ENCODE measurements at places on chromosomes 7 and 10.

GRCh38 chr7:83410989-83411591 lies 237.8 kb downstream of the SEMA3E start:
- no peak for DNase-seq

- no peak for DNase-seq
These were observed 438.6 kb upstream of the GALNT17 start for GRCh38 chr7:70693321-70693685.

- no peak for DNase-seq
These were observed 556.9 kb downstream of the DNAJB9 start for GRCh38 chr7:109126404-109127050.

DNA sequence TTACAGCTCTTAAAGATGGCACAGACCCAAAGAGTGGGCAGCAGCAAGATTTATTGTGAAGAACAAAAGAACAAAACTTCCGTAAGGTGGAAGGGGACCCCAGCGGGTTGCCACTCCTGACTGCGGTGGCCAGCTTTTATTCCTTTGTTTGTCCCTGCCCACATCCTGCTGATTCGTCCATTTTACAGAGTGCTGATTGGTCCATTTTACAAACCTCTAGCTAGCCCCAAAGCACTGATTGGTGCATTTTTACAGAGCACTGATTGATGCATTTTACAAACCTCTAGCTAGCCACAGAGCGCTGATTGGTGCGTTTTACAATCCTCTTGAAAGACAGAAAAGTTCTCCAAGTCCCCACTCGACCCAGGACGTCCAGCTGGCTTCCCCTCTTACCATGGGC lies 16.8 kb upstream of the CCSER2 start:
- no peak for DNase-seq

DNA sequence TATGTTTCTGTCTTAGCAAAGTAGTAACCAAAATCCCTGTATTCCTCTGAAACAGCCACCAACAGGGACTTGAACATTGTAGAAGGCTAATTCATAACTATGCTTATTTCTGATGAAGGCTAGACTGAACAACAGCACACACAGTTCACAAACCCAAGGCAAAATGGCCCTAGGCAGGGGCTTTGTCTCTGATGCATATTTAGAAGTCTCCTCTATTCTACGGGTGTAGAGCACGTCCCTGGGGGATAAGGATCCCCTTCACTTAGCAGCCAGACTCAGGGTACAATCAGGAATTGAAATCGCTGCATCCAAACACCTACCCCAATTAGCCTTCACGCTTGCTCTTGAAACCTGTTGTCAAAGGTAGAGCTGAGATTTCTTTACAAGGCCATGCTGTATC lies 45.5 kb downstream of the FGFR2 start:
- no peak for DNase-seq

- no peak for DNase-seq
These were observed 71.2 kb upstream of the LRRC18 start for GRCh38 chr10:49010865-49011264.

GRCh38 chr10:69146759-69147158 lies 22.8 kb downstream of the VPS26A start:
- no peak for DNase-seq

GRCh38 chr7:24939416-24939815 lies 40.6 kb downstream of the OSBPL3 start:
- DNase-seq: no peak

DNA sequence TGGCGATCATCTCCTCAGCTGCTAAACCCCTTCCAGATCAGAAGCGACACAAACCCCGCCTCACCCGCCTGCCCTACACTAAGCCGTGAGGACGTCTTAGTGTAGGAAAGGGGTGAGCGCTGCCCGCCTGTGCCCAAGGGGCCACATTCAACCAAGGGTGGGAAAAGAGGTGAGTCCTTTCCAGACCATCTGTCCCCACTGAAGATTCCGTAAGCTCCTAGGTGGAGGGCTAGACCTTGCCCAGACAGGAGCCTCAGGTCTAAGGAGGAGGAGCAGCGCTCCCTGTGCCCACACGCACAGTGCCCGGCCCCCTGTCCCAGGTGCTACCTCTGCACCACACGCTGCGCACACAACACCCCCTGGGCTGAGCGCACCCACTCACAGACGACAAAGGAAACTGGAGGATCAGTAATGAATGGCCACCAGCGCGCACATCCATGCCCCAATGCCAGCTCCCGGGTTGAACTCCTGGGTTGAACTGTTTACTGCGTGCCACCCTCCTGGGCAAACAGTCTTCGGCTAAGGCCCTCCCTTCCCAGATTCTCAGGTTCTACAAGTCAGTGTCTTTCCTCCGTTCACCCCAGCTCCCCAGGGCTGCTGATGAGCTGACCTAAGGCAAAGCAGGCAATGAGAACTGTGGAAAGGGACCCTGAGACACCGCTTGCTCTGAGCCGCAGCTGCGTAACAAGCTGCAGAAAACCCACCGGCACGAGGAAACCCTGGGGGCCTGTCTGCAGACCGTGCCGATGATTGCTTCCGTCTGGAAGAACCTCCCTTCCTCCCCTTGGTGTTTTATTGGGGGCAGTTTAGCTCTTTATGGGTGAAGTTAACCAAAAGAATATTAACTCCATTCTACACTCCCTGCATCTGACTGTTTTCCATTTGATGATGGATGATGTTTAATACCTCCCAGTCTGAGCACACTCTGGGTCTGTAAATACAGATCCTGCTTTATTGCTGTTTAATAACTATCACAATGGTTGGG lies 185.9 kb downstream of the MAD1L1 start:
- no peak for DNase-seq

GRCh38 chr7:146791344-146792285 lies 675.0 kb downstream of the CNTNAP2 start:
- DNase-seq: no peak

DNA sequence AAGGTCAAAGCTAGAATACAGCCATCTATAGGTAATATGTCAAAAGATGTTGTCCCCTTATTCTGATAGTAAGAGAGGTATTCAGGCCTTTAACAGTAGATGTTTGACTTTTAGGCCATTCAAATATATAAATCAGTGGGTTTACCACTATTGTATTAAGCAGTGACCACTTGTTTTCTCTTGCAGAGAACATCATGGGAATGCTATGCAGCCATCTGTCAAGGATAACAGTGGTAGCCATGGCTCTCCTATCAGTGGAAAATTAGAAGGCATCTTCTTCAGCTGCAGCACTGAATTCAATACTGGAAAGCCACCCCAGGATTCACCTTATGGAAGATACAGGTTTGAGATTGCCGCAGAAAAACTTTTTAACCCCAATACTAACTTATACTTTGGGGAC lies 68.4 kb downstream of the PHYHIPL start:
- DNase-seq: no peak

DNA sequence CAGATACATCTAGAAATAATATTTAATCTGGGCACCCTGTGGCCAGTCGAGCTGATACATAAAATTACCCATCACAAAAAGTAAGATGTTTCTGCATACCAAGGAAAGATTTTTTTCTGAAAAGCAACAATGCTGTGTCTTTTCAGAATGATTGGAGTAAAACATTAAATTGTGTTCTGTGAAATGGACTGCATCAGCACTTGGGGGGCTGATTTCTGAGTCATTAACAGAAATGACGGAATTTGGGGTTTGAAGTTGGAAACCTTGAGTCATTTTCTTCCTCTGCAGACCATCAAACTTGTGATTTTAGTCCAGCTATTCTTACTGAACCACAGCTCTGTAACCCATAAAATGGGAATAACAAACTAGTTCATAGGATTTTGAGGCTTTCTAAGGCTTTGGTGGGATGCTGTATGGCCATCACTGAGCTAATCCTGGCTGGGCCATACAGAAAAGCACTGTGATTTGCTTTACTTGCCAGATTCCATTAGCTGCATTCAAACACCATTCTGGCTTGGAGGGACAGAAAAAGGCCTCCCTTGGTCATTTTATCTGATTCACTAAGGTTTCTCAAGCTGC lies 739.4 kb upstream of the IGFBP3 start:
- no peak for DNase-seq

DNA sequence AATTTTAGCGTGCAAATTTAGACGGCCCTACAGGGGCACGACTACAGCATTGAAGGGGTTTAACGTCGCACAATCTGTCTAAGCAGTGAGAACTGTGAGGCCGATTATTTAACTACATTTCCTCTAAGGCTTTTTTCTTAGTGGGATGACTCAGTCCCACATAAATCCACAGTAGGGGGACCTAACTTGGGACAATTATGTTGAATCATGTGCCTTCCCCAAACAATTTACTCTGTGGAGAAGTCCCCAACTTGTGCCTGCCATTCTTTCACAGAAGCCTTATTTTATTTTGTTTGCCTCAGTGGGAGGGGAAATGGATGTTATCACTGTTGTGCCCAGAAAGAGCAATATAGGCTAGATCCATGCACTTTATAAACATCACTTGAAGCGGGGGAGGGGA lies 80.3 kb upstream of the CDCA7L start:
- no peak for DNase-seq

GRCh38 chr10:79237454-79238157 lies 109.7 kb upstream of the PPIF start:
- DNase-seq: no peak

DNA sequence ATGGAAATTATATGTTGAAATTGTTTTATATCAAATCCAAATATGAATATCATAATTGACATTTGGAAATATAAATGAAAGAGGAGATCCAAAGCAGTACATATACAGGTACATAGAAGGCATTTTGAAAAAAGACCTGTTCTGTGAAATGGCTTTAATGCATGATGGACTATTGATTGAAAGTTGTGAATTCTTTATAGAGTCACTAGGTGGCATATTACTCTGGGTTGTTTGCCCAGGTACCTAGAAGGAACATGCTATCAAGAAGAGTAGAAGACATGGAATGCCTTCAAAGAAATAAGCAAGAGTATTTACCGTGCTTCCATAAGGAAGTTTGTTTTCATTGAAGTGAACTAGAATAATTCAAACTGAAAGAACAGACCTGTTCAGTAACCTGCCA lies 160.0 kb upstream of the ANK3 start:
- no peak for DNase-seq

DNA sequence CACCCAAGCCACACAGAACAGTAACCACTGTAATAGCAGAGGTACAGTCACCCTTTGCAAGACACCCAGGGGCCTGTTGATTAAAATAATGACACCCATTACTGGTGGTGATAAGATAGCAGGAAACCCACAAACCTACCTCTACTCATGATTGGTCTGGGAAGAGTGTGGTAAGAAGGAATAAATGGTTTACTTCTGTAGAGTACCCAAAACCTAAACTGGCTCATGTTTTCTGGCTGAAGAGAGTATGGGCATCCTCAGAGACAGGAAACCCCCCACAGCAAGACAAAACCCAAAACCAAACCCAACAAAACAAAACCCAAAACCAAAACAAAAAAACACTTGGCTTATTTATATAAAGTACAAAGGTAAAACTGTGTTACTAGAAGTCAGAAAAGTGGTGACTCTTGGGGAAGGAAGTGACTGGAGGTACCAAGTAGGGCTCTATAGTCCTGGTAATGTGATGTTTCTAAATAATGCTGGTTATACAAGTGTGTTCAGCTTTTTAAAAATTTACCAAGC lies 15.5 kb upstream of the DNAJB12 start:
- no peak for DNase-seq

GRCh38 chr10:67308912-67309311 lies 383.1 kb downstream of the LRRTM3 start:
- DNase-seq: no peak

DNA sequence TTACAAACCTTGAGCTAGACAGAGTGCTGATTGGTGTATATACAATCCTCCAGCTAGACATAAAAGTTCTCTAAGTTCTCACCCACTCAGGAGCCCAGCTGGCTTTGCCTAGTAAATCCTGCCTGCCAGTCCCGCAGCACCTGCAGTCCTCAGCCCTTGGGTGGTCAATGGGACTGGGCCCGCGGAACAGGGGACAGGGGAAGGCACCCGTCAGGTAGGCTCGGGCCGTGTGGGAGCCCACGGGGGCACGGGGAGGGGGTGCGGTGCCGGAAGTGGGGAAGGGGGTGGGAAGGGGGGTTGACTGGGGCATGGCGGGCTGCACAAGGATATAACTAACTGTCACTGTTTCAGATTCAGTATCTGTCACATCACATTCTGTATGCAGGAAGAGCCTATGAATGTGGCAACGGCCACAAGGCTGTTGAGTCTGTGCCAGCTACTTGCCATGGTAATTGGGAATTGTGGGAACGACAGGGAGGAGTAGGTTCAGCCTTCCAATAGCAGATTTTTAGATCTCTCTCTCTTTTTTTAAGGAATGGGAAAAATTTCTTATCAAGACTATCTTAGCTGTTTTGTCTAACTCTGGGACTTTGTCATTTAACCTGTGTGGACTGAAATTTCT lies 205.1 kb upstream of the PLPP4 start:
- DNase-seq: no peak

GRCh38 chr10:17430647-17431355 lies 23.6 kb downstream of the ST8SIA6 start:
- DNase-seq: peak; percentile 21

GRCh38 chr7:133769668-133770067 lies 357.5 kb upstream of the LRGUK start:
- no peak for DNase-seq

DNA sequence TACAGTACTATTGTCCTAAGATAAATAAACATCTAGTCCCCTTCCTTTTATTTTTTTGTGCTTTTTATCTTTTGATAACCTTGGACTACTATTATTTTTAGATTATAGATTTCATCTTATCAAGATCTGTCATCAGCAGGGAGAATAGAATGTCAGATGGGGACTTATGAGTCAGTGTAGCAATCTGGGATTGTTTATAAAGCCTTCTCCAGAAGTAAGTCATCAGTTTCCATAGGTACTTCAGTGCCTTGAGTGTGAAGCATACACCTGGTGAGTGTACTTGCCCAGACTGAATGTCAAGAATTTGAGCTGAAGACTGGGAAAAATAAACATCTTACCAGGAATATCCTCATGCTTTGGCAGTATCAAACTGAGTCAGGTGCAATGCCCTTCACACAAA lies 2.1 kb downstream of the CASD1 start:
- no peak for DNase-seq

DNA sequence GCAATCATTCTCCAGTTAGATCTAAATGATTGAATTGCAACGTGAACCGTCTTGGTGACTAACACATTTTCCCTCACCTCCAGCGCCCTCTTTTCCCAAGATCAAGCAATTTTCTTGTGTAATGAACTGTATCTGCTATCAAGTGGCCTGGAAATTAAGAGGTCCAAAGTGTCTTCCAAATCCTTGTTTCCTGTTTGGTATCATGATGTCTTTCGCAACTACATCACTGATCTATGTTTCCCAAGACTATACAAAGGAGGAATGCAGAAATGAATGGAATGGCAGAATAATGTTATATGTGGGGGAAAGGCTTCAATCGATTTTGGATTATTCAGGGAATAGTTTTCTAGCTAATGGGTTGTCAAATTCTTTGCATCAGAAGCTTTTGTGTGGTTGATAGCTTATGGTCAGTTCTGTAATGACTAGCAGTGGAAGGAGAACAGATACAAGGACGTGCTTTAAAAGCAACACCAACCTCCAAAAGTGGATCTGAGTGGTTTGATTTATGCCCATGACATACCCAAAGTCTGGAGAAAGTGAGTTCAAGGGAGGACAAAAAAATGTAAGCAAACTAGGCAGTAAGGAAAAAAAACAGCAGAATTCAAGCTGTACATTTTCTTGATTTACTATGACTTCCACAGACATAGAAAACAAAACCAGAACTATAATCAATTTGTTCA lies 14.6 kb upstream of the ZEB1 start:
- no peak for DNase-seq

Data from activated CD8-positive, alpha-beta memory T cell treated with anti-CD3 and anti-CD28 coated beads for 1 hour (primary cell).